Naive thymus-derived CD8-positive, alpha-beta T cell (primary cell): ENCODE measurements at places on chromosomes 1 and 21.

GRCh38 chr1:174742805-174743653 lies 256.7 kb upstream of the CACYBP start:
- DNase-seq: no peak

GRCh38 chr1:167082511-167083027 lies 7.6 kb downstream of the GPA33 start:
- no peak for DNase-seq

DNA sequence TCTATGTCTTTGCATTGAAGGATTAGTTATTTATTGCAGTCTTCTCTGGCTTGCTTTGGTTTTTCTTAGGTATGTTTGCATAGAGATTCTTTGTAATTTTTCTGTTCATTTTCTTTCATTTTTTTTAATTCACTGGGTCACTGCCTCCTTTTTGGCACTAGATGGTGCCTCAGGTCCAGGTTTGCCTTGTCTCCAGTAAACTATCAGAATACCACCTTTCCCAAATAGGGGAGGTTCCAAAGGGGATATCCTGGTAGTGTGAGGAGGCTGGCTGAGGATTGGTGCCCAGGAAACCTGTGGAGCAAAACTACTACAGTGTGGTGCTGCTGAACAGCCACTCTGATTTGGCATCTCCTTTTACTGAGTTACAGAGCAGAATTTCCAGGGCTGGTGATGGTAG lies 257.1 kb downstream of the KCTD3 start:
- DNase-seq: no peak

- DNase-seq: no peak
These were observed 154.0 kb downstream of the PSMG1 start for GRCh38 chr21:39029086-39029755.

DNA sequence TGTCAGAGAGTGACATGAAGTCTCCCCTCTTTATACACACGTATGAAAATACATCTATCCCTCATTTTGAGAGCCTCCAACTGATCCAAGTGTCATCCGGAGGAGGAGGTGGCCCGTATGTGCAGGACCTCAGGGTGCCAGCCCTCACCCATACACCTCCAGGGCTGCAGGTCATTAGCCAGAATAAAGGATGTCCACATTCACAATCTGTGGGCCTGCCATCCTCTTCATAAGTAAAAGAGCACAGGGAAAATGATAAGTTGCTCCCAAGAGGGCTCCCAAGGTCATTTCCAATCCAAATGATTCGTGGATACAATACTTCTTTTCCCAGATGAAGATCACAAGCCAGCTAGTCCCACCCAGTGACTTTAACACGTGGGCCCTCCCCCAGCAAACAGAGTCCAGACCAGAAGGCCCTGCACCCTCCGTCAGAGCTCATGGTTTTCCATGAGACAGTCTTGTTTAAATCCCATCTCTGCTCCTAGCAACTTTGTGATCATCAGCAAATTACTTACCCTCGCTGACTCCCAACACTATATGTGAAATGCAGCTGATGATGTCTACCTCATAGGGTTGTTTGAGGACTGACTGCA lies 28.6 kb downstream of the RNASEL start:
- no peak for DNase-seq

- no peak for DNase-seq
These were observed 102.1 kb downstream of the NRDC start for GRCh38 chr1:51776408-51776807.

- no peak for DNase-seq
These were observed 3.1 kb downstream of the TNNT2 start for GRCh38 chr1:201374364-201374763.

- no peak for DNase-seq
These were observed 98.2 kb downstream of the PCBP3 start for GRCh38 chr21:45741691-45742090.

DNA sequence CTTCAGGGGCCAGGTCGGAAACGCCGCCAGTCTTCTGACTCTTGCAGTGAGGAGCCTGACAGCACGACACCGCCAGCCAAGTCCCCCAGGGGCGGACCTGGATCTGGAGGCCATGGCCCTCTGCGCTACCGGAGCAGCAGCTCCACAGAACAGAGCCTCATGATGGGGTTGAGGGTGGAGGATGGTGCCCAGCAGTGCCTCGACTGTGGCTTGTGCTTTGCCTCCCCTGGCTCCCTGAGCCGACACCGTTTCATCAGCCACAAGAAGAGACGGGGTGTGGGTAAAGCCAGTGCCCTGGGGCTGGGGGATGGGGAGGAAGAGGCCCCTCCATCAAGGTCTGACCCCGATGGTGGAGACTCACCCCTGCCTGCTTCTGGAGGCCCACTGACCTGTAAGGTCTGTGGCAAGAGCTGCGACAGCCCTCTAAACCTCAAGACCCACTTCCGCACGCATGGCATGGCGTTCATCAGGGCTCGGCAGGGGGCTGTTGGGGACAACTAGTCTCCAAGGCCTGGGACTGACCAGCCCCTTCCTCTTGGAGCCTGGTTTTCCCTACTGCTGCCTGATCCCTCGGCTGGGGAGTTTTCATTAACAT lies 8.7 kb downstream of the ZNF687 start:
- no peak for DNase-seq

GRCh38 chr1:56301791-56302190 lies 277.6 kb downstream of the PLPP3 start:
- no peak for DNase-seq

DNA sequence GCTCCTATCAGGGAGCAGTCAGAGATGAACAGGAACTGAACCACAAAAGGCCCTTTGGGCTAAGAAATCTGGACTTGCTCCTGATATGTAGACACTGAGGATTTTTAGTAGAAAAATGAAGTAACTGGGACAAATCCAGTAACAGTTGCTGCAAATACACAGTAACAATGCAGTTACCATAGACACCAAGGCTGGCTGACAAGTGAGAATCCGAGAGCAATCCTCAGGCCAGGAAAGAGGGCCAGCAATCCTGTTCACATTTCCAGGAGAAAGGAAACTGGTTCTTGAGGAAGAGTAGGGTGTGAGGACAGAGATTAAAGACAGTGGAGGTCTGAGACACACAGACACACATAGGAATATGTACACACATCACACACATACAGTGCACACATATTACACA lies 9.3 kb upstream of the LORICRIN start:
- DNase-seq: no peak
